ENCODE measurements at places on chromosomes 1 and 21.

- DNase-seq, result no peak
Measured at GRCh38 chr1:63777286-63777685, 3.5 kb downstream of the ROR1 start.

DNA sequence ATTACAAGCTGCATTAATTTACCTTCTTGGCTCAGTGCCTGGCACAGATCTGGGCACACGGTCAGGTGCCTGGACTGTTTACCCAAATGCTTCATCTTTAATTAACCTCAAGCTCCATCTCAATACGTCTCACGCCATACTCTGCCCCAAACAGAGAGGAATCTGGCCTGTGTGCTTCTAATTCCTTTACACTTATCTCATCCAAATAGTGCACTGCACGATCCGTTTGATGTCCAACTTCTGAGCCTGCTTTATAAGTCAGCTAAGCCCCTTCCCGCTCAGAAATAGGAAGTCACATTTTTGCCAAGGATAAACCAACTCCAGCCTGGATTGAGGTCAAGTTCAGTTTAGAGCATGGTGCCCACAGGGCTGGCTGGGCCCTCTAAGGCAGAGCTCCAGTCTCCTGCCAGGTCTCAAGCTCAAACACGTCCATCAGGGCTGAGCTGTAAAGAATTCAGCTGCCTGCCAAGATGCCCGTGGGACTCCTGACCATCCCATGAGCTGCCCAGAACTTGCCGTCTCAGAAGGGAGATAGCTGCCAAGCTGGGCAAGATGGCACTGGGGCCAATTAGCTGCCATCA, 233.5 kb downstream of the TRABD2B start:
- no peak for DNase-seq

GRCh38 chr1:151885479-151885878, 23.8 kb downstream of the THEM4 start:
- DNase-seq, result no peak

DNA sequence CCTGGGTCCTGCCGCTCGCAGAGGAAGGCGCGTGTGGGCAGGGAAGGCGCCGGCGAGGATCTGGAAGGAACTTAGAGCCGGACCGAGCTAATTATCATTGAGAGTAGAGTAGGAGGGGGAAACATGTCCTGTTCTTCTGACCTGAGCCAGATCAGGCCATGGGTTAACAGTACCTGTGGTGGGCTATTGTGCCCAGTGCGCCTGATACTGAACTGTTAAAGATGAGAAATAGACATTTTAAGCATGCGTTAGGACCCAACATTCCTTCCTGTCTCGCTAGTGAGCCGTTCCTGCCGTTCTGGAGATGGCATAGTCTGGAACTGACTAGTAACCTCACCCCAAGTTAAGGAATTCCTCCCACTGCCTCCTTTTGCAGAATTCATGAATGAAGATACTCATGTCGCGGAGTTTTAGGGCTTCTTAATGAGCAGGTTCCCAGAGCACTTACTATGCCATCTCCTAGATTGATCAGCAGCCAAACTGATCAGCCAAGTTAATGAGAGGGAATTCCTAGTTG, 870 bp downstream of the STRIP1 start:
- DNase-seq, result no peak

DNA sequence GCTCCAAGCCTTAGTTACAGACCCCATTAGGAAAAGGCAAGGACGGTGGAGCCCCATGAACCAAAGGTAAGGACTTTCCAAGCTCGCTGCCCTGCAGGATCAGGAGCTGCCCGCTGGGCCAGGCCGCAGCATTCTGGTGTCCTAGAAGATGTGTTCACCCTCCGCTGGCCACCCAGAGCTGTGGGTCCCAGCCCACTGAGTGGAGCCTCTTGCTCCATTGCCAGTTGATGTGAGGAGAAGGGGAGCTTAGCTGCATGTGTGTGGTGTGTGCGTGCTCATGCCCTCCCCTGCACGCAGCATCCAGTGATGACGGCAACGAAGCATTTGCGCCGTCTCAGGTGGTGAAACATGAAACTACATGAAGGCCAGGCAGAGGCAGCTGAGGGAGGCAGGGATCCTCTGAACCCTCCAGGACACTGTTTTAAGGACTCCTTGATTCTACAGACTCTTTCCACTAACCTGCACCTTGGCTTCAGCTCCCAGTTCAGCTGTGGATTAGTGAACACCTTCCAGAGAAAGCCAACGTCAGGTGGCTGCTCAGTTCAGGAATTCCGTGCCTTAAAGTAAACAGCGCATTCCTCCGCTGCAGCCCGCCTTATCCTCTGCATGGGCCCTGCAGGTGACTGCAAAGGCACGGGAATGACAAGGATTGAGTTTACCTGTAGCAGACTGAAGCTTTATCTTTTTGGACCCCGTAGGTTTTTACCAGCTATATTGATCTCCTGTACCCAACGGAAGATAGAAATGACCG, 48.7 kb downstream of the SMYD2 start:
- DNase-seq, result no peak

- DNase-seq, result no peak
Measured at GRCh38 chr1:11989669-11990068, 9.4 kb downstream of the MFN2 start.

GRCh38 chr21:27425574-27425973, 458.7 kb upstream of the ADAMTS5 start:
- no peak for DNase-seq

GRCh38 chr1:216907100-216907499, 183.9 kb upstream of the ESRRG start:
- DNase-seq, result no peak

- no peak for DNase-seq
Measured at GRCh38 chr1:150018165-150018564, 7.6 kb upstream of the OTUD7B start.

- no peak for DNase-seq
Measured at GRCh38 chr21:41783476-41784180, 16.8 kb upstream of the RIPK4 start.

GRCh38 chr1:203513585-203514031, 19.7 kb downstream of the OPTC start:
- no peak for DNase-seq

GRCh38 chr1:111873460-111874030, 115.9 kb downstream of the KCND3 start:
- DNase-seq, result no peak

- DNase-seq, result no peak
Measured at GRCh38 chr1:207424570-207425131, 29.5 kb upstream of the CR2 start.

DNA sequence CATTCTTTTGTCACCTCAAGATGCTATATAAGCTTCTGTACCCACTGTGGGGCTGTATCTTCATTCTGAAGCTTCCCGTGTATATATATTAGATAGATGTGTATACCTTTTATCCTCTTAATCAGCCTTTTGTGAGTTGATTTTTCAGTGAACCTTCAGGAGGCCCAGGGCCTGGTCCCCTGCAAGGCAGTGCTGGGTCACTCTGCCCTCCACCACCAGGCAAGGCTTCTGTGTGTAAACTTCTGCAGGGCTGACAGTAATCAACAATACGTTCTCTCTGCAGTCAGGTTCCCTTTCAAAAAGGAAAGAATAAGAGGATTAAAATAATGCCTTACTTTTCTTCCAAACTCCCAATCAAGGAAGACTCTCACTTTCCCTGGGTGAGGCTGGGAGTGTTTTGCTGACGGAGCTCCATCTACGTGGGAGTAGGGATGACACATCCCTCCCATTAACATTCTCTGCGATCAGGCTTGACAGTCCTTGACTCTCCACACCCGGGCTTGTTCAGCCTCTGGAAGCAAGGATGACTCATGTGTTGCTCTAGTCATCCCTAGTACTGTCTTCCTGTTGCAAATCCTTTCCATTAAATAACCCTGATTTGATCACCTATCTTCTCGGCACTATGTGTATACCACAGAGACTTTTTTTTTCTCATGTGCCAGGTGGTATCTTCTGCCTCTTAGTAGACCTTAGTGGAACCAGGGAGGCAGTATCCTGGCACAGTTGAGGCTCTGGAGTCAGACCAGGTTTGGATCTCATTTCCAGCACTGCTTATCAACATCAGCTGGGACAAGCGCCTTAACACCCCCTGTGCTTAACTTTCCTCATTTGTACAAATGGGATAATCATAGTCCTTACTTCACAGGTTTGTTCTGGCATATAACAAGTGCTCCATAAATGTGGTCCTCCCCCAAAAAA, 70.3 kb upstream of the KCNK1 start:
- DNase-seq, result no peak

DNA sequence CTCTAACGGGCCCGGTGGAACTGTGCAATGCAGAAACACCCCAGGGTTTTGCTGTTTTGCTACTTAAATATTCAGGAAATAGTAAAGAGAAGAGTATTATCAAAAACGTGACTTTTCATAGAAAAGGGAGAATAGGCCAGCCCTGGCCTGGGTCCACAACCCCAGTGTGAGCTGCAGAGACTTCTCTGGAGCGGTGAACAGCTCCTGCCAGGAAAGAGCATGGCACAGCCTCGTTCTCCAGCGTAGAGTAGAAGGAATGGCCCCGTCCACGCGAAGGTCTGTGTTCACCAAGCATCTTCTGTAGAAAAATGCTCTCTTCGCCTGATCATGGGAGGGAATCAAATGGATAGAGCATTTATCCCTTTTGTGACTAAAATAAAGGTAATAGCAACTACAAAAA, 51.4 kb downstream of the PDE9A start:
- no peak for DNase-seq

GRCh38 chr1:97565886-97566285, 354.9 kb downstream of the DPYD start:
- no peak for DNase-seq

DNA sequence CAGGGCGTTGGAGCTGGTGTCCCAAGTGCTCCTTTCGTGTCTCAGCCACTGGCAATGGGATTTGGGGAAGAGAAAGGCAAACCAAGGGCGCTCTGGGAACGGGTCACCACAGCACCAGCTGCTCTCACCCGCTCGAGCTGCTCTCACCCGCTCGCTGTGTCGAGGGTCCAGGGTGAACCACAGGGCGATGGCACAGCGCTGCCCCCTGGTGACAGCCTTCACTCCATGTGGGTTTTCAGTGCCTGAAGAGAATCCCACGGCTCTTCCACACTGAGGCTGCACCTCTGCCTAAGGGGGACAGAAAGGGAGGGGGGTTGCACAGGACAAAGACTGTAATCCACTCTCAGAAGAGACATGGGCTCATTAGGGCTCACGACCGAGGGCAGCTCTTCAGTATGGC, 7.1 kb upstream of the CLDN19 start:
- DNase-seq, result no peak
